Transverse colon (tissue), 4 donors: ENCODE measurements at places on chromosomes 12 and 14. TPM values are rescaled to one million over a fixed set of nuclear protein-coding genes. Genes with fewer than 3 reads are reported as not detected.

GRCh38 chr14:72615451-72616121 lies 278.3 kb downstream of the DPF3 start:
- no peak for DNase-seq

DNA sequence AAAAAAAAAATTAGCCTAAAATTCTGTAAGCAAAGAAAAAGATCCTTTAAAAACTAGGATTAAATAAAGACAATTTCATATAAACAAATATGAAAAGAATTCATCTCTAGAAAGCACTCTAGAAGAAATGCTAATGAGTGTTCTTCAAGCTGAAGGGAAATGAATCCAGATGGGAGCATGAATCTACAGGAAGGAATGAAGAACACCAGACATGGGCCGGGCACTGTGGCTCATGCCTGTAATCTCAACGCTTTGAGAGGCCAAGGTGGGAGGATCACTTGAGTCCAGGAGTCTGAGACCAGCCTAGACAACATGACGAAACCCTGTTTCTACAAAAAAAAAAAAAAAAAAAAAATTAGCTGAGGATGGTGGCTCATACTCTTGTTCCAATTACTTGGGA lies 297.2 kb downstream of the FBXL14 start:
- no peak for DNase-seq

Gene LRRC74A
- total RNA-seq, result not detected

GRCh38 chr14:71166180-71166837 lies 259.1 kb downstream of the PCNX1 start:
- peak; percentile 34 for DNase-seq

- DNase-seq, result peak; percentile 24
Measured at GRCh38 chr12:121580959-121581685, at the start of gene KDM2B. TSS of gene KDM2B (minus strand) at chr12:121581023. CDS start at chr12:121580911, 112 bp downstream.

DNA sequence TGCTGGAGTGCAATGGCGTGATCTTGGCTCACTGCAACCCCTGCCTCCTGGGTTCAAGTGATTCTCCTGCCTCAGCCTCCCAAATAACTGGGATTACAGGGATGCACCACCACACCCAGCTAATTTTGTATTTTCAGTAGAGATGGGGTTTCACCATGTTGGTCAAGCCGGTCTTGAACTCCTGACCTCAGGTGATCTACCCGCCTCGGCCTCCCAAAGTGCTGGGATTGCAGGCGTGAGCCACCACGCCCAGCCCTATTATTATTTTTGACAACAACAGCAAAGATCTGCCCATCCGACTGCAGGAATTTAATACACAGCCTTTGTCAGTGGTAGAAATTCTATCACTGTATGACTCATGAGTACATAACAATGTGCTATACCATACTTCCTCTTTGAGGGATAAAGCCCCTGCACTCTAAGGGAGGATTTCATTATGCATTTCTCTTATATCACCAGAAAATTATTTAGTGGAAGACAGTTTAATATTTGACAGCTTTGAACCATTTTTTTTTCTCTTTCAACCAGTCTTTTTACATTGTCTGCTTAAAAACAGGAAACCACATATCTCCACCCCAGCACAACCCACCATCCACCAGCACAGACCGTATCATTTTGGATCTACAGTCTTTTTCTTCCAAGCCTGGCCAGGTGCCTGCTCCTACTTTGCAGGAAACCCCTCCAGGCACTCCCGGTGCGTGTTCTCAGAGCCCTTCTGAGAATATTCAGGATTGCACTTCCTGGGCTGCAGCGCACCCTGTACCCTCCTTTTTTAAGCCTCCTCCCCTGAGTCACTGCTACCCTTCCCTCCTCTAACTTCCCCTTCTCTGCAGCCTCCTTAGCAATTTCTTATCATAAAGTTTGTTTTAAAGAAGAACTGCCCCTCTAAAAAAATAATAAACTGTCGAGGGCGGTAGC lies 594 bp downstream of the ARHGDIB start:
- peak; percentile 21 for DNase-seq

Gene KLHL42
- 14.7 TPM for total RNA-seq

DNA sequence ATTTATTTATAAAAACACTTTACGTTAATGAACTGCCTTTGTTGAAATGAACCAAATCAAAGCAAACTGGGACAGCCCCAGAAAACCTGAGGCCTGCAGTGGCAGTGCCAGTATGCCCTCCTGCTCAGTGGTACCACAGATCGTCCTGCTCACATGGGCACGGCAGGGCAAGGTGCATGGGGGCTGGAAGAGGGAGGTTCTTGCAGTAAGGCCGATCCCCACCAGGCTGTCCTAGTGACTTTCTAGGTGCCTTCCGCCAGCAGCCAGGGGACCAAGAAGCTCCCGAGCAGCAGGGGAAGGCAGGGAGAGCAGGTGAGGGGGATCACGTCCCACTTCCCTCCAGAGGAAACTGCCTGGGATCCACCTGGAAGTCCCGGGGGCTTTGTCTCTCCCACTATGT lies 63.9 kb downstream of the TESC start:
- DNase-seq, result no peak

DNA sequence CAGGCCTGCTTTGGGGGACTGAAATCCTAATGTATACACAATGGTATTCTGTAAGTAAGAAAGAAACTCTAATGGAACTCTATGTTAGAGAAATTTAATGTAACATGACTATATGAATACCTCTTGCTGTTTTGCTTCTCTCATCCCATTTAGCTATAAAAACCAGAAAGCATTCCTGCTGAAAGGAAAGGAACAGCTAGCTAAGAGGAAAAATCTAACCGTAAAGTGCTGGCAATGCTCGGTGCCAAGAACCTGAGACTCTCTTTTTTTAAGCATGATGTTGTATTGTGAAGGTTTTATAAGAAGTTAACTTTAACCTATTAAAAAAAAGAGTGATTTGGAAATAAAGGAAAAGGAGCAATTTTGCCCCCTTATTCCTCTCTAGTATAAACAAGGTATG lies 75.6 kb upstream of the DACT1 start:
- DNase-seq, result no peak

- DNase-seq, result no peak
Measured at GRCh38 chr12:124630791-124631313, 63.4 kb upstream of the NCOR2 start.

DNA sequence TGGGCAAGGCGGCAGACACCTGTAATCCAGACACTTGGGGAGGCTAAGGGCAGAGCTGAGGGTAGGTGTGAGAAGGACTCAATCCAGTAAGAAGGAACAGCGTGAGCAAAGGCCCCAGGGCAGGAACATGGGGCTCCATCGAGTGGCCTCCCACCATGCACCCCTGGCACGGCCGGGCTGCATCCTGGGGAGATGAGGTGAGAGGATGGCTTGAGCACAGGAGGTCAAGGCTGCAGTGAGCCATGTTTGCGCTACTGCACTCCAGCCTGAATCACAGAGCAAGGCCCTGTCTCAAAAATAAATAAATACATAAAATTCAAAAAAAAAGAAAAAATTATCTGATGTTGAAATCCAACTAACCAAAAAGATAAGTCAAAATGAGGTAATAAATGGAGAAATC lies 58.5 kb downstream of the ARL6IP4 start:
- no peak for DNase-seq

DNA sequence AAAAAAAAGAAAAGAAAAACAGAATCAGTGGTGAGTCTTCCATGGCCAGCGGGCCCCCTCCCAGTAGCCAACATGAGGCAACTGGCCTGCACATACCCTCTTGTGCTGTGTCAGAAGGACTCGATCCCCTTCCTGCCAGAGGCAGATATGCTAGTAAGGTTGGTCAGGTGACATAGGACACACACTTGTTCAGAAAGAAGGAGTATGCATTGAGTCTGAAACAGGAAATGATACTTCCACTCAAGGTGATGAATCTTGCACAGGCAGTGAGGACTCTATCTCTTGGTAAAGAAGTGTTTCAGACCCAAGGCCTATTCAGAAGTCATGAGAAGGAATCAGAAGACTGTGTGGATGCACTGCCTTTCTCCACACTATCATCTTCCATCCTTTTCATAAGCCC lies 269.7 kb upstream of the FAR2 start:
- no peak for DNase-seq

DNA sequence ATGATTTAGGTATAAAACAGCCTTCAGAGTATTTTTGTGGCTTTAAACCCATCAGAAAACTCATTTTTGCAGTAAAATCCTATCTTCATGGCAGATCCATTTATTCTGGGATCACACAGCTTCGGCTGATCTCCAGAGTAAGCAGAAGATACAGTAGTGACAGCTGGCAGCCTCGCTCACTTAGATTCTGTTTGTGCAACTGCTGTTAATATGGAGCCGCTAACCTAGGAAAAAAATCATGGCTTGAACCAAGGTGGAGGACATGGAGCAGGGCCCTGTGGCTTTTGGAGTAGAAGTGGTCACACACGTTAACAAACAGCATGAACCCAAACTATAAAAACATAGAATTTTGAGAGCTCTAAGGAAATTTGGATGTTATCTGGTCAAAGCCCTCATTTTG lies 137.2 kb upstream of the ARHGAP5 start:
- DNase-seq, result no peak

DNA sequence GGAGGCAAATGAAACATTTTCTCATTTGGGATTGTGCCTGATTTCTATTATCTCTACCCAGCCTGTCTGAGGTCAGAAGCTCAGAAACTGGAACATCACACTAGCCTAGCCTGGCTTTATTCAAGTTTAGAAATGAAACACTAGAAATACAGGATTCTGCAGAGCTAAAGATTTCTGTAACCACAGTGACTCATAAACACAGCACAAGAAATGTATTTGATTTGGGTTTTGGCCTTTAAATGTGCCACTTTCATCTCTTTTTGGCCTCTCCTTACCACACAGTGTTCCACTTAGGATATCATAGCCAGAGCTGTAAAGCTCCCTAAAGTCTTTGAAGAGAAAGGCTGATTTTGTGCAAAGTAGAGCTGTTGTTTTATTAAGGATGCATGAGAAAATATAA lies 307.5 kb downstream of the EMP1 start:
- DNase-seq, result no peak

DNA sequence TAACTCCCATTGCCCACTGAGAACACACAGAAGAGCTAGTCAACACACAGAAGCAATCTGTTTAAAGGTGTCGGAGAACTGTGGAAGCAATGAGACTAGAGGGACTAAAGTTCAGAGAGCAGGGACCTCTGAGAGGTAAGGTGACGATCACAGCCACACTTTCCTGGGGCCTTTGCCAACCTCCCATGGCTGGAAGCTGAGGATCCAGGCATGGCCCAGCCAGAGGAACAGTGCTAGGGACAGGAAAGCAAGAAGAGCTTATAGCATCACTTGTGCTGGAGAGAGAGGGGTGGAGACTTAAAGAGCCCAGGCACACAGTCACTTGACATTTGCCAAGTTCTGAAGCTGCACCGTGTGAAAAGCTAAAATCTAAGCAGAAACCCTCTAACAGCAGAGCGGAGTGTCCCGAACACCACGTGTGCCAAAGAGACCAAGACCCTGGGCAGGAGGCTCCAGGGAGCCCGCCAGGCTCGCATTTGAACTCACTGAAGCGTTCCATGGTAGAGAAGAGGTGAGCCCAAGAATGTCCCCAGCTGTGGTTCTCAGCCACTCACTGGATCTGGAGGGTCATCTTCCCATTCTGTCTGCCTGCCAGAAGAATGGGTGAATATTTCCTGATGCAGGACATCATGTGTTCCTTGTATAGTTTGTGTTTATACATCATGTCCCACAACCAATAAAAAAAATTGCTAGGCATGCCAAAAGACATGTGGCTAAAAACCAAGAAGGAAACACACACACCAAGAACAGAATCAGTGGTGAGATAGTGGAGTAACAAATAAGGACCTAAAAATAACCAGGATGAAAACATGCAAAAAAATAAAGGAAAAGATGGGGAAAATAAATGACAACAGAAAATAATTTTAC lies 174.0 kb upstream of the C14orf180 start:
- no peak for DNase-seq

Gene MANSC1
- total RNA-seq, result 25.3 TPM

DNA sequence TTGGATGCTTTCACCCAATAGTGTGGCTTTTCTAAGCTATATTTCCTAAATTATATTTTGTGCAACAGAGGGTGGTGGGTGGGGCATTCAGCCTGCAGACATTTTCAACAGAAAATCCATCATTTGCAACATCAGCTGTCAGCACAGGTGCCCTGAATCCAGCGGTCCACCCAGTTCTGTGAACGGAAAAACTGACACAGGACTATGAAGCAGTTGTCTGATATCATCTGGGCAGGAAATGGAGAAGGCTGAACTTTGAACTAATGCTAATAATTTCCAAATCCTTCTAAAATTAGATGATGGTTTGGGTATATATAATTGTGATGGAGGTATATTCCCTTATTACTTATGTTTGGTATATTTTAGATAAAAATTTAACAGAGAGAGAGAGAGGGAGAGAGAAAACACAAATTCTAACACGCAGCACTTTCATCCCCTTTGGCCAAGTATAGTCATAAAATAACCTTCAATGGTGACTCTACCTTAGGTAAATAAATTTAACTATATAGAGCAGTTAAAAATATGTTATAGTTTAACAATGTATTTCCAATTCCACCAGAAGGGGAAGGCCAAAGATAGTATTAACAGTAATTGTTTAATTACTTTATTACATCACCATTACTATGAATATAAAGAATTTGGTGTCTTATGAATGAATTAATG lies 58.3 kb upstream of the PTPRB start:
- DNase-seq, result no peak

Gene PTCSC3
- not detected for total RNA-seq

Gene MAP3K9
- total RNA-seq, result 12.7 TPM

DNA sequence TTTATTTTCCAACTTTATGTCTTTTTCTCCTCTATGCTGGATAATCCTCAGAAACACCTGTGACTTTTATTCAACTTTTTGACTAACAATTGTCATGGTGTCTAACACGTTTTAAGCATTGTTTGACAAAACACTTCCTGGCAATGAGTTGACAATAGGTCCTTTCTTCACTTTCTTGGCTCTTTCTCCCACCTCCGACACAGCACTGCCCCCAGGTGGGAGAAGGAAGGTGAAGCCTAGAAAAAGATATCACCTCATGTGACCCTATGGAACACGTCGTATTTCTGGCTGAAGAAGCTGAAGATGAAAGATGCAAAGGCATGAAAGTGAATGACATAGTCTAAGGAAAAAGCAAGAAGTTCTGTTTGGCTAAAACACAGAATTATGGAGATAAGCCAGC lies 430.0 kb downstream of the ETNK1 start:
- DNase-seq, result peak; percentile 8
